ENCODE measurements at places on chromosomes 1 and 21.

DNA sequence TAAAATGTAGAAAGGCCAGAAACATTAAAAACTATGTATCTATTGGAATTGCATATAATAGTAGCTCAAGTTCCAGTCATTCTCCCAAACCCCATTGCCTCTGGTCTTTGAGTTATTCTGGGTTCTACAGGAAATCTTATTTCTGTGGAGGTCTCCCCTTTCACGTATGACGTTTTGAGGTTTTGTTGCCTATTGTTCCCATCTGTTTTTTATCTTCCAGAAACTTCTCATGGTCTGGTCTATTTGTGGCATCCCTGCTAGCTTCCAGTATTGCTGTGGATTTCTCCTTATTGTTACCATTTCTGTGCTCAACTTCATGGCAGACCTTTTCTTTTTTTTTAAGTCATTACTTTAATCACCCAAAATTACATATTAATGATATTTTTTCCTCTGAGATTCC is 43.3 kb downstream of the DTL start:
- no peak for DNase-seq

DNA sequence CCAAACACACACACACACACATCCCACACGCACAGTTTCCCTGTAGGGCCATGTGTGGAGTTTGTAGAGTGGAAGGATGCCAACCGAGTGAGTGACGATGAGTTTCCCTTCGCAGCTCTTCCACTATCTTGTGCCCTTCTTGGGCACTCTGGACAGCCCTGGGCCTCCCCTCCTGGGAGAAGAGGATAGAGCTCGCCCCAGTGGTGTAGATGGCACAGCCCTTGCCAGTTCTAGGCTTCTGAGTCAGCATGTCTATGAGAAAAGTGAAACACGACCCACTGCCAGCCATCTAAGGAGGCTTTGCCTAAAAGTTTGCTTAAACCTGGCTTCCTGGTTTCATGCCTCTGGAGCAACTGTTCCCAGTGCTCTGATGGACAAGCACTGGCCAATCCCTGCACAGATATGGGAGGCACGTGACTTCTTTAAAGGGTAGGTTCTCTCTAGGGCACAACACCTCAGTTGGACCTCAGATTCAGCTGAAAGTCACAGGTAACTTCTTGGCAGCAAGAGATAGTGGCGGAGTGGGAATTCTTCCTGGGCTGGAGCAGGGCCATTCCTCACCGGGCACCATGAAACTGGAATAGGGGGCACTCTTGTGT is 195.9 kb upstream of the GALNT2 start:
- DNase-seq: no peak

GRCh38 chr1:243596431-243597062 is 253.5 kb downstream of the AKT3 start:
- DNase-seq: no peak

DNA sequence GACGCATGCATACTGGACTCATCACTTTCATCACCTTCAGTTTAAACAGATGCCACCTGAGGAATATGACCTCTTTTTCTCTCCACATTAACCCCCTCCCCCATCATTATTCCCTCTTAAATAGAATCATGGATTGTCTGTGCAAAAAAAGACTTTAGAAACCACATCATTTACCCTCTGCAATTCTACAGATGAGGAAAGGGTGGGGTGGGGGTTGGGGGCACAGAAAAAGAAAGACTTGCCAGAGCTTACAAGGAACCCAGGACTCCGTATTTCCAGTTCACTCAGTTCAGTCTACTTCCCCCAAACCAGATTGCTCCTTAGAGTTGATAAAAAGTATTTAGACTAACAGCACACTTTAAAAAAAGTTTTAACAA is 26.2 kb upstream of the NFIA start:
- DNase-seq: peak; percentile 12

GRCh38 chr1:112165375-112165774 is 175.9 kb upstream of the KCND3 start:
- DNase-seq: no peak

GRCh38 chr21:22062472-22063139 is 1064.4 kb downstream of the NCAM2 start:
- peak; percentile 17 for DNase-seq

- DNase-seq: no peak
Measured at GRCh38 chr21:35204125-35204524, 155.0 kb upstream of the RUNX1 start.

GRCh38 chr1:1817221-1817620 is 39.0 kb upstream of the NADK start:
- DNase-seq: no peak

DNA sequence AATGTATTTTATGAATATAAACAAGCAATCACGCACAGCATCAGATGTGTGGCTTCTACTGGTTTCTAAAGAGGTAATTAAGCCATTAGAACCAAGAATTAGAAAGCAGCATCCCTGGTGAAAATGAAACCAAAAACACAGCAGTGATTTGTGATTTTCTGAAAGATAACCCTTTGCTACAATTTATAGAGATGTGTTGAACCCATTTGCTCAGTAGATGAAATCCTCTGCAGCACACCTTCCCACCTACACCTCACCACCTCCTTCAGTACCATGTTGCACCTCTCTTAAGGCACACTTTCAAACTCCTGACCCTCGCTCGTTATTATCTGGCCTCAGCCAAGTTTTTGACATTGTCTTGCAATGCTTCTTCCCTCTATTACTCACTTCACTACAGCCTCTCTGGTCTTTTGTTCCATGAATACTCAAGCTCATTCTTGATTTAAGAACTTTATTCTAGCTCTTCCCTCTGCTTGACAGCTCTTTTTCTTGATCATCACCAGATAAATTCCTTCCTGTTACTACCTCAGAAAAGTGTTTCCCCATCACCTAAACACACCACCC is 38.6 kb downstream of the NSL1 start:
- no peak for DNase-seq

- DNase-seq: no peak
Measured at GRCh38 chr1:44316231-44316759, 38.8 kb downstream of the ERI3 start.

GRCh38 chr1:12451560-12451900 is 166.5 kb downstream of the DHRS3 start:
- DNase-seq: no peak

DNA sequence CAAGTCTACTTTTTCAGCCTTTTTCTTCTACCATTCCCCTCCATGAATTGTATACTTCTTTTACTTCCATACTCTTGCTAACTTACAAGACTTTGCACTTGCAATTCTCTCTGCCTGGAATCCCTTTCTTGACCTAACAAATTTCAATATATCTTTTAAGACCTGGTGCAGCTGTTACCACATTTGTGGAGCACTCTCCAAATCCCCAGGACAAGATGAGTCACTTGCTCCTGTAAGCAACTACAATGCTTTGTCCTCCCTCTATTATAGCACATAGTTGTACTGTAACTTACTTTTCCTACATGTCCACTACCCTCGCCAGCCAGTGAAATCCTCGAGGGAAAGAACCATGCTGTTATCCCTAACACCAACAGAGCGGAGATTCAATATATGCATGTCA is 43.1 kb downstream of the WARS2 start:
- no peak for DNase-seq

DNA sequence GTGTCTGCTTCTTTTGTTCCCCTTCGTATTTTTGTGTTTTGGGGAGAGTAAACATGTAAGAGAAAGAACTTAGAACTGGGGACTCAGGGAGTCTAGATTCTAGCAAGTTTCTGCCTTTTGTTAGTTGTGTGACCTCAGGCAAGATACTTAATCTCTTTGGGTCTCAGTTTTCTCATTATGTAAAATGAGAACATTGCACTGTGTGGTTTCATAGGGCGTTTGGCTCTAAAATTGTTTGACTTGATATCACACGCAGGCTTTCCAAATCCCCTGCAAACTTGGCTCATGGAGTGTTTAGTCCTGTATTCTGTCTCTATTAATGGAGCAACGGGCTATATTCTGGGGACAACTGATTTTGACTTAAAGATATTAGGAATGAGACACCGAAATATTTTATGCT is 57.7 kb downstream of the NTNG1 start:
- DNase-seq: no peak

DNA sequence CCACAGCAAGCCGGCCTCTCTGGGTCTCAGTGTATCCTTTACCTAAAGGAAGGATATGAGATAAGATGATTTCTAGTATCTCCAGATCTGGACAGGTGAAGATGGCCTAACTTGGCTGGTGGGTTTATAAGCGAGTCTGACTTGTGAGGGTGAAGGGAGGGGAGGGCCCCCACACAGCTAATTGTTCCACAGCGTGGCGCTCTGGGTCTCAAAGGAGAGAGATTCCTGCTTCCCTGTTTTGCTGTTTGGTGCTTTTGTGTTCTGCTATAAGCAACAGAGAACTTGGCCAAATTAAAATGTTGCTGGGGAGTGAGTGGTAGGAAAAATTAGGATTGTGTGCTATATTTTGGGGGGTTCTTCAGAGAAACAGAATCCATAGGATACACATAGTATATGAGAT is 28.9 kb upstream of the NLRP3 start:
- no peak for DNase-seq

GRCh38 chr1:171581226-171581625 is 40.8 kb upstream of the MYOCOS start:
- DNase-seq: no peak

- no peak for DNase-seq
Measured at GRCh38 chr21:40422896-40423635, 423.9 kb downstream of the DSCAM start.

DNA sequence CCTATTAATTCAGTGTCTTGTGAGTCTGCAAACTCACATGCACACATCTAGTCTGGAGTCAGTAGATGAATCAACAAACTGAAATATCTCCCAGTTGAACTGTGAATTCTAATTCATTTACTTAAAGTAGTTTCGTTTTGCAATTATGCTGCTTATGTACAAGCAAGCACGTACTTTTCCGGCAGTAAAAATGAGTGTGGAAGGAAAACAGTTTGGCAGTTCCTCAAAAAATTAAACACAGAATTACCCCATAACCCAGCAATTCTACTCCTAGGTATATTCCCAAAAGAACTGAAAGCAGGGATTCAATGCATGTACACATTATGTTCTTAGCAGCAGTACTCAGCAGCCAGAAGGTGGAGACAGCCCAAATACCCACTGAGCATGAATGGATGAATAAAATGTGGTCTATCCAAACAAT is 49.3 kb downstream of the GNB1 start:
- DNase-seq: no peak

GRCh38 chr1:44016890-44017400 is 14.3 kb downstream of the SLC6A9 start:
- no peak for DNase-seq

DNA sequence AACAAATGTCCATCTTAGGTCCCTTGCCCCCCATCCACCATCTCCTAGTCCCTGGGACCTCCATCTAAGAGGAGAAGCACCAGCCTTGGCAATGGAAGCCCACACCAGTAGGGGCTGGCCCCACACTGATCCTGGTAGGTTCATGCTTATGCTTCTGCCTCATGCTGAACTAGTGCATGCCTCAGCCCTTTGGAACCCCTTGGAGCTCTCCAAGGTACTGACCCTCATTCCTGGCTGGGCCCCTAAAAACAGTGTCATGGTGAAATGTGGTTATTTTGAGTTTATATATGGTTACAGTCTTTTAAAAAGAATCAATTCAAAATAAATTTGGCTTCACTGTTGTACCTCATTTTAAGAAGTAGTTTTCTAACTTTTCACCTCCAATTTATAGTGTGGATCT is 108.3 kb downstream of the HIVEP3 start:
- DNase-seq: peak; percentile 12

DNA sequence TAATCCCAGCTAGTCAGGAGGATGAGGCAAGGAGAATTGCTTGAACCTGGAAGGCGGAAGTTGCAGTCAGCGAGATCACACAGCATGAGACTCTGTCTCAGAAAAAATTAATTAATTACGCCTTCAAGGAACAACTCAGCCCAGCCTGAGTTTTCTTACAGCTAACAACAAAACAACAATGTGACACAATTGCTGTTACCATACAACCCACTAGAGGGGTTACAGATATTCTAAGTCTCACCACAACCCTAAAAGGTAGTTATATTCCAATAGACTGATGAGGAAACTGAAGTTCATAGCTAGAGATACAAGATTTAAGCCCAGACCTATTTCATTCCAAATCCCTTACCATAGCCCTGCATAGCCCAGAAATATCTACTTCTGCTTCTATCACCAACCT is 2.9 kb upstream of the LRRC8C start:
- no peak for DNase-seq

DNA sequence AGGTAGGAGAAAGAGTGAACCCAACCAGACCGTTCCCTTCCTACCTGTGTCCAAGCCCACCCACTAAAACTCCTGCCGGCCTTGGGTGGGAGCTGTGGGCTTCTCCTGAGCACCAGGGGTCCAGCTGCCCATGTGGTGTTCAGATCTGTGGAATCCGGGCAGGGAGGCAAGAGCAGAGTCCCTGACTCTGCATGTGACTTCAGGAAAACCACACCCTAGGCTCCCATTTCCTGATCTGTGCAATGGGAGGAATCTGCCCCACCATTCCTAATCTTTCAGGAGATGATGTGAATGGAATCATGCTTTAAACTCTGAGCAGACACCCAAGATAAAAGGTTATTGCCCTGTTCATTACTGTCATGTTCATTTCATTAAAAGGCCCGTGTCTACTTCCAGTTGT is 27.6 kb downstream of the EIF2D start:
- no peak for DNase-seq

DNA sequence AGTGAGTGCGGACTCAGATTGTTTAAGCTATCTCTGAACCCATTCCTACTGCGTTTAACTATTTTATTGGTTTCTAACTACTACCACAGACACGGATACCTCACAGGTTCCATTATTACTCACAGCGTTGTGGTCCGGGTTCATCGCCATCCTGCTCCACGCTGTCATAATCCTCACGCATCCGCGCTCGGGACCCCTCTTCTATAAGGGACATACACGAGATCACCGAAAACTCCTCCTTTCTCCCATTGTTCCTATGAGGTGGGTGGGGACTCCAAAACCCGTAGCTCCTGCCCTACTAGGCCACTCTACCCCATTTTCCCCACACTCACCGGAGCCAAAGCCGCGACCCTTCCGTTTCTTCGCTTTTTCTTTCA is 610 bp downstream of the RBM8A start:
- DNase-seq: peak; percentile 18

DNA sequence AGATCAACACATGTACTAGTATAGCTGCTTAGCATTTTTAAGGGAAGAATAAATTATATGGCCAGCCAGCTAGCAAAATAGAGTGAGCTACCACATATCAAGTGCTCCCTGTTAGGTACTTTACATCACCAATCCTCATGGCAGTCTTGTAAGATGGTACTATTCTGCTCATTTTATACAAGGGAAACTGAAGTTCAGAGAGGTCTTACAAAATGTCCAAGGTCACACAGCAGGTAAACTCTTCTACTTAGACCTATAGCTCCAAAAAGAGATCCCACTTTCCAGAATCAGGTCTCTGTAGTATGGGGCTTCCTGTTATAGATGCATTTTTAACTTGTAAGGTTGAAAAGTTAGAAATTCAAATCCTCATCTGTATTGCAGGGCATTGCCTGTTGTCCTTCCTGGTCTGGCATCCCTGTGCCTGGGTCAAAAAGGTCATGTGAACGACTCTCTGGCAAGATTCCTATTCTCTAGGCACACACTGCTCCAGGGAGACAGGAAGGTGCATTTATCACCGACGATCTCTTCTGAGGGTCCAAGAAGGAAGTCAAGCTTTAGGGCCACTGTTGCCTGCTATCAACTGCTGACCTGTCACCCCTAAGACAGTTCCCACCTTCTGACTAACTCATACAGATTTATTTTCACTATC is 41.1 kb downstream of the TRIT1 start:
- no peak for DNase-seq
